ENCODE measurements at places on chromosomes 12 and 14.

DNA sequence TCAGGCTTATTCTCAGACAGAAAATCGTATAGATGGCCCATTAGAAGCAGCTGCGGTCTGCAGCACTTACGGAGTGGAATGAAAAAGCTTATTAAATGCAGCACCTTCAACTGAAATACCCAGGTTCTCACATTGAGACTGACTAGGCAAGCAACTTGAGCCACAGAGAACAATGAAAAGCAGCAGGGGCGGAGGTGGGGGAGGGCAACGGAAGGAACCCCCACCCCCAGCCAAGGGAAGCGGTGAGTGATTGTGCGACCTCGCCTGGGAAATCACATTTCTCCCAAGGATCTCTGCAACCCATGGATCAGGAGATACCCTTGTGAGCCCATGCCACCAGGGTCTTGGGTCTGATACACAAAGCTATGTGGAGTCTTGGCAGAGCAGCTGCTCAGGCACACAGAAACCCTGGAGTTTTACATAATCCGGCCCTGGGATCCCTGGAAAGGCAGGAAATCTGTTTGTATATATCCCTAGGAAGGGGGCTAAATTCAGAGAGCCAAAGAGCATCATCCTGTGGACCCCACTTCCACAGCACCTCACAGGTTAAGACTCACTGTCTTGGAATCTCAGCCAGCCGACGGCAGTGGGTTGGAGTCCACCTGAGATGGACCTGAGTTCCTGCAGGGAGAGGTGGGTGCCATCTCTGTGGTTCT, 38.1 kb downstream of the PZP start:
- no peak for DNase-seq

DNA sequence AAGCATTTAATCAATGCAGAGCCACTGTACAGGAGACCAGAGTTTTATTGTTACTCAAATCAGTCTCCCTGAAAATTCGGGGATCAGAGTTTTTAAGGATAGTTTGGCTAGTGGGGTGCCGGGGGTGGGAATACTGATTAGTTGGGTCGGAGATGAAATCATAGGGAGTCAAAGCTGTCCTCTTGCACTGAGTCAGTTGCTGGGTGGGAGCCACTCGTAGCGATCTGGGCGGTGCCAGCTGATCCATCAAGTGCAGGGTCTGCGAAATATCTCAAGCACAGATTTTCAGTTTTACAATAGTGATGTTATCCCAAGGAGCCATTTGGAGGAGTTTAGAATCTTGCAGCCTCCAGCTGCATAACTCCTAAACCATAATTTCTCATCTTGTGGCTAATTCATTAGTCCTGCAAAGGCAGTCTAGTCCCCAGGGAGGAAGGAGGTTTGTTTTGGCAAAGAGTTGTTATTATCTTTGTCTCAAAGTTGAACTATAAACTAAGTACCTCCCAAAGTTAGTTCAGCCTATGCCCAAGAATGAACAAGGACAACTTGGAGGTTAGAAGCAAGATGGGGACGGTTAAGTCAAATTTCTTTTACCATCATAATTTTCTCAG, 169.4 kb upstream of the PLEKHG7 start:
- DNase-seq = no peak

DNA sequence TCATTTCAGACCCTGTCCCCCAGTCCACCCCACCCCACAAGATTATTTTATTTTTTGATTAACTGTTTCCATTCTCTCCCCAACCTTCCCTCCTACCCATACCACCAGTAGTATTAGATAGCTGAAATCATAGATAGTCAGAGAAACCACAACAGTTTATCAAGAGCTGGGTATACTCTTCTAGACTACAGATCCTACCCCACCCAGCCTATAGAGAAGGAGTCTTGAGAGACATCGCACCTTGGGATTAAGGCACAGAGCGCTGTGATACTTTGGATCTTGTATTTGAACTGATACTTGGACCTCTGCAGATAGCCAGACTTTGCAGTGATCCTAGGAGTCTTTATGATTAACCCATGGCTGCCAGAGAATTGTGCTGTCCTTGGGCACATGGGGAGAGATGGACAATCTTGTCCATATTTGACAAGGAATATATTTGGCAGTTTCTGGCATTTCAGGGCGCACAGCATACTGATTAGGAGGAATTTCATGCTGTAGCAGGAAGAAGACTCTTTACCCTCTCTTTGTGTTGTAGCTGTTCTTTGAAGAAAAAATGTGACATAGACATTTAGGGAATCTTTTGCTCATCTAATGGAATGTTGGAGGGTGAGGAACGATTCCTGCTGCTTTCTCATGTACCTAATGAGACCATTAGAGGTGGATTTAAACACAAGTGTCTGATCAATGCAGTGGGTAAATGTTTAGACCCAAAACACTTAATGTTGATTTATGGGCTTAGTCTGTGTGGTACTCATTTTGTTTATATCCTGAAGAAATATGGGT, 982 bp downstream of the RBMS2 start:
- DNase-seq = no peak

DNA sequence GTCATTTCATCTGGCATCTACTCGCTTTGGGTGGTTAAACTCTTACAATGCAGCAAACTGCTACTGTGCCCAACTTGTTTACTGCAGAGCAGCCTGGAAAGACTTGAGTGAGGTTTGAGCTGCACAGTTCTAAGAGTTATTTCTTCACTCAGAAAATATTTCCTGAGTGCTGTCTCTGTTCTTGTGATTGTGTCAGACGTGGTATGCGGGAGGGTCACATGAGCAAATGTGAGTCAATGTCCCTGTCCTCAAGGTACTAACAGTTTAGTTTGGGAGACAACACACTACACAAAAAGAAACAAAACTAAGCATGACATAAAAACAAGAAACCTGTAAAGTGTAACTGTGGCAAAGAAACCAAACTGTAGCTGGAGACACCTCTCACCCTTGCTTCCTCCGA, 32.4 kb downstream of the FLVCR2 start:
- DNase-seq = no peak

DNA sequence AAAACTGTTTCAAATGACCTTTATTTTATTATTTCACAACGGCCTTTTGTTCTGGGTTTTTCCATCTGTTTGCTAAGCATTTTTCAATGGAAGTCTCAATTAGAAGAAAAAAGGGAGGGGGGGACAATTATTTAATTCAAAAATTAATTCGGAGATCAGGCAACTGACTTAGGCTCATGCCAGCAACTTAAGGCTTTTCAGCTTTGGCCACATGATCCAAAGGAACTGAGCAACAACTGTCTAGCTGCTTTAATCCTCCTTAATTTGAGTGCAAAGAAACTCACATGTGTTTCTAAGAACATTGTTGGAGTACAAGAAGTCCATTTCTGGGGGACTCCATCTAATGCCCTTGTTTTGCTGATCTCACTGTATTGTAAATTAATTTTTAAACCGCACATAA, 188.0 kb downstream of the EXOC5 start:
- no peak for DNase-seq

- peak; percentile 66 for DNase-seq
Measured at GRCh38 chr14:75303381-75303789, 24.8 kb downstream of the FOS start.

- DNase-seq = no peak
Measured at GRCh38 chr12:122958198-122958888, 7.9 kb downstream of the ABCB9 start.

DNA sequence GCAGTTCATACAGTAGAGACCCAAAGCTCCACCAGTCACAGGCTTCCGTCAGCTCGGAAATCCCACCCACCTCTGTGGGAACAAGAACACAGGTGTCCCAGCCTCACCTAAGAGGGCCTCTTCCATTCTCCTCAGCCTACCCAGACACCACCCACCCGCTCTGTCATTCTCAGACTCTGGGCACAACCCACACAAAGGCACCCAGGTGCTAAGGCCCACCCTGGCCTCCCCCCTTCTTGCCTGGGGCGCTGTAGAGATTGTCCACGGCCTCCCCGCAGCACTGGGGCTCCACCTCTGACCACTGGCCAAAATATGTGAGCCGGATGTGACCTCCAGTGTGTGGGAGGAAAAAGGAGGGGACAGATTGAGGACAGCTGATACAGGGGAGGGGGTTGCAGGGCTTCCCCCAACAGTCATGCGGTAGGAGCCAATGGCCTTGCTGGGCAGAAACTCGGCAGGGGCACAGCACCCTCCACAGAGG, 14.2 kb downstream of the RPS6KL1 start:
- no peak for DNase-seq

GRCh38 chr12:57046947-57047890, 2.7 kb downstream of the MYO1A start:
- DNase-seq = peak; percentile 69

- no peak for DNase-seq
Measured at GRCh38 chr12:14613718-14614117, 46.0 kb upstream of the PLBD1 start.

DNA sequence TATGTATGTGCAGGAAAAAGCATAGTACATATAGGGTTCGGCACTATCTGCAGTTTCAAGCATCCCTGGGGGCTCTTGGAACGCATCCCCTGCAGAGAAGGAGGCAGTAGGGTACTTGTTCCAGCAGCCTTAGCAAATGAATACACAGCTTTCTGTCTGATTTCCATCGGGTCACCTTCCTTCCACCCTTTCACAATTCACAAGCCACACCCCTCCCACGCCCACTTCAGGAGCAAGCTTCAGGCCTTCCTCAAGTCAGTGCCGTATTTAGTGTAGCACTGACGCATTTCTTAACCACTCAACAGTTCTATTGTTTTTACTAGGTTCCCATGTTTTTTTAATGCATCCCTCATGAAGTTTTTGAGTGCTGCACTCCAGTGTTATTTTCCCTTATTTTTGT, 64.2 kb downstream of the CLMN start:
- peak; percentile 36 for DNase-seq

DNA sequence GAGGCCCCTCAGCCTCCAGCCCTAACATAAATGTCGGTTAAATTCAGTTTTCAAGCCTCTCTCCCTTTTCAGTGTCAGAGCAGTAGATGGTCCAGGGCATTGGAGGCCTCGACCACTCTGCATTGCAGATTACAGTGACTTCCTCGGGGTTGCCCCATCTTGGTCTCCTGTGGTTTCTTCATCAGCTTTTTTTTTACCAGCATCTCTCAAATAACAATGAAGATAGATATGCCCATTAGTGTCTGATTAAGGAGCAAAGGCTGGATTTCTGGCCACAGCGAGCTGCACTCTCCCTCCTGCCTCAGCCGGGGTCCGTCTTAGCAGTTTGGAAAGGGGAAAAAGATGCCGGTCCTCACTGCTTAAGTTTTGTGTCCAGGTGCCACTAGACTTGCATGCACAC, 49.7 kb downstream of the C14orf132 start:
- DNase-seq = no peak

GRCh38 chr12:49909826-49910225, 6.1 kb upstream of the FAIM2 start:
- DNase-seq = peak; percentile 17

DNA sequence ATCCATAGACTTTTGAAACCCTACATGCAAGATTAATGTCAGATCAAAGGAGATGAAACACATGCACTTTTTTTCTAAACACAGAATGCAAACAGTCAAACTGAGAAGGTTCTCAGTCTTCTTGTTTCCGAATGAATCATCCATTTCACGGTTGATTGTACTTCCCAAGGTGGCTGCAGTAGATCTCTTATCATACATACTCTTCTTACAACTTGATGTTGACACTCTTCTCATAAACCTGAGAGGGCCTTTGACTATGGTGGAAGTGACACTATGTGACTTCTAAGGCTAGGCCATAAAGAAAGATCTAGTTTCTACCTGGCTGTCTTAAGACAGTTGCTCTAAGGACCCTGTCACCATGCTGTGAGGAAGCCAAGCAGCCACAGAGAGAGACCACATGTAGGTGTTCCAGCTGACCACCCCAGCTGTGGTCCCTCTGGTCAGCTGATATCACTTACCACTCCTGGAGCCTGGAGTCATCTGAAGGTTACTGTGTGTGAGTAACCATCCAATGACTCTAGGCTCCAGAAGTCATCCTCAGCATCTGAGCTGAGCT, 67.2 kb upstream of the HMGA2 start:
- peak; percentile 39 for DNase-seq

DNA sequence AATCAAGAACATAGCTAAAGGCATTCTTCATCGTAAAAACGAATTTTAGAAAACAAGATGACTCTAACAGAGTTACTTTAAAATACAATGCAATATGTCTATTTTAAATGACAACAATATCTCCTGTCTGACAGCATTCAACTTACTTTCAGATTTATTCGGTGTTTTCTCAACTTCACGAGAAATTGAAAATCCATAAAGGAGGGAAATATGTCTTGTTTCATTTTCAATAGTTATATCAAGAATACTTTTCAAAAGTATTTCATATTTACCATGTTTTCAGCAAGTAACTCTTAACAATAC, 254.8 kb downstream of the DAD1 start:
- no peak for DNase-seq

DNA sequence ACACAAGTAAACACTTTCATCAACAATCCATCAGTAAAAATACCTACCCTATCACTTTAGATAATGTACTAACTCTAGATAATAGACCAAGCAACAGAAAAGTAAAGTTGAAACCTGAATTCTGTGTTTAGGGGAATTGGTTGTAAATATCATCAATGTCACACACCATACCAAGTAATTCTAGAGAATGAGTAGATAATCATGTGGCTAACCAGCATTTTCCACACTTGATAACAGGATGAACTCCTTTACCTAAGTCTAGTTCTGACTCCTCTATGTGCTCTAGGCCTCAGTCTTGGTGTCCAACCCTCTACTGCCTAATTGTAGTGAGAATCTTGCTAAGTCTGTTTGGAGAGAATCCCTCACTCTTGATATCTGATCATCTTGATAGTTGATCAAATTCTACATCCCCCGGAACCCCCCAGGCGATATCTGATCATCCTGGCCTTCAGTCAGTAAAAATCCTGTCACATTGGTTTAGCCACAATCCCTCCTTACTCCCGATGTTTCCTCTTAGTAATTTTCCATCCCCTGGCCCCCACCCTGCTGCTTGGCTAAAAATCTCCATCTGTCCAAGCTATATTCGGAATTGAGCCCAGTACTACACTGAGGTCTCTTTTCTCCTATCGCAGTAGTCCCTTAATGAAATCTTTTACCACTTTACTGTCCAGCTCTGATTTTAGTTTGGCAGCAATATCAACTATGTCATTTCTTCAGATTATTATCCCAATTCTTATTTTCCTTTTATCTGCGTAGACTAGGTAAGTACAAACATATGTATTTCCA, 3.4 kb upstream of the SLCO1A2 start:
- DNase-seq = no peak
